ENCODE measurements at places on chromosomes 13 and 19.

- DNase-seq = no peak
Measured at GRCh38 chr19:48841571-48841970, 5.3 kb upstream of the HSD17B14 start.

DNA sequence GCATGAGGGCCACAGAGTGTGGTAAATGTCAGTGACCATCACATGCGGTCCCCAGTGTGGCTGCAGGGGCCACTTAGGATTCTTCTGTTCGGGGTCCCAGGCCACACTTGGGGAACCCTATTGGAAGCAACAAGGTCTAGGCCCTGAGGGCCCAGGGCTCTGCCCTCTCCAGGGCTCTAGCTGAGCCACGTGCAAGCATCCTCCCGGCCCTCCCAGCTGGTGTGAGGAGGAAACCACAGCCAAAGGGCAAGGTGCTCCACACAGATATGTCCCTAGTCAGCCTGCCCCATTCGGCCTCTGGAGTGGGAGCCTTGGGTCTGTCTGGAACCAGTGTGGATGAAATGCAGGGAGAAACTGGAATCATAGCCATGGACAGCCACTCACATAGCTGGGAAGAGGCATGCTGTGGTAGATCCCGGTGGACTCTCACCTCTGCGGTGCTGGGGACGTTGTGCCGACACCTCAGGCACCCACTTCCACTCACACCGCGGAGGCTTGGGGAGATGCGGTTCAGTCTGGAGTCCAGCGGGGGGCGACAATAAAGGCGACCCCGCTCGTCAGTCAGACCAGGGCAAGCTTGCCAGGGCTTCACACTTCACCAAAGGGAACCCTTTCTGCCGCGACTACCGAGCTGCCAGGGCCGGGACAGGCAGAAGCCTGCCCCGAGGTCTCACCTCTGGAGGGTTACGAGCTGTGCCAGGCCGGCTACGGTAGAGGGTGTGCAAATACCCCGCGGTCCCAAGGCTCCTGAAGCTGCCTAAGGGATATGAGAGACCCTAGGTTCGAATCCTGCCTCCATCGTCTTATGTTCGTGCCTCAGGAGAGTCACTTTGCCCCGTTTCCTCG, 4.3 kb upstream of the ZNF497 start:
- no peak for DNase-seq

DNA sequence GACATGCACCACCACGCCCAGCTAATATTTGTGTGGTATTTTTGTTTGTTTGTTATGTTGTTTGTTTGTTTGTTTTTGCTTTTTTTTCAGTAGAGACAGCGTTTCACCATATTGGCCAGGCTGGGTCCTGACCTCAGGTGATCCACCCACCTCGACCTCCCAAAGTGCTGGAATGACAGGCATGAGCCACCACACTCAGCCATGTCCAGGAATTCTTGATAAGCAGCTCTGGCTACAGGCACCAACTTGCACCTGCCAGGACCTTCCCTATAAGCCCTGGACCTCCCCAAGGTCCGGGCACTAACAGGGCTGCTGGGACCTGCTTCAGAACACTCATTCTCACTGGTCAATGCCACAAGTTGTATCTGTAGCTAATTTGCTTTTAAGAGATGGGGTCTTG, 48.7 kb downstream of the TINCR start:
- DNase-seq = no peak

DNA sequence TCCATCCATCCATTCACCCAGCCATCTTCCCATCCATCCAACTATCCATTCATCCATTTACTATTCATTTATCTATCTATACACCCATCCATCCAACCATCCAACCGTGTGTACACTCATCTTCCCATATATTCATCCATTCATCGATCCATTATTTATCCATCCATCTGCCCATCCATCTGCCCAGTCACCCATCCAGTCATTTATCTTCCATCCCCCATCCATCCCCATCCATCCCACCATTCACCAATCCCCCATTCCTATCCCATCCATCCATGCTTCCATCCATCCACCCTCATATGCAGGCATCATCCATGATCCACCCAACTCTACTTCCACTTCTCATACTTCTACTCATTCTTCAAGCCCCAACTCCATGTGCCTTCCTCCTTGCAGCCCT, 14.0 kb upstream of the HOMER3 start:
- no peak for DNase-seq

DNA sequence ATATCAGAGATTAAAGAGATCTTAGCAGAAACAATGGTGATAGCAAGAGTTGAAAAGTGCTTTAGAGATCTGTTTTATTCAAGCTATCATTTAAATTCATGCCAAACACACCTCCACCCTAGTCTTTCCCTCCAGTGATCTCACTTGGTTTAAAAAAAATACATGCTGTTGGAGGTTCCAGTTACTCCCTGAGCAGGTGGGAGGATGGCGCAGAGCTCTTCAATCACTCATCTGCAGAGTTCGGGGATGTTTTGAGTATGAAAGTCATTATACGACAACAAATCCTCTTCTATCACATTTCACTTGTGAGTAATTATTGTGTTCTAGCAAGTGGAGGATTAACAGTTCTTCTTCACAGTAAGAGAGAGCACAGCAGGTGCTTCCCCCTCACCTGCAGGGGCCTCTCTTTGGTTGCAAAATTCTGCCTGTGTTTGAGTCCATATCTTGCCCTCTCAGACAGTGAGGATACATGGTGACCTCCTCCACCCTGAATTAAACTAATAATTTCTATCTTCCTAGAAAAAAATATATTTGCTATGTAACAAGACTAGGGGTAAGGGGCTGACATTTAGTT, 376.7 kb downstream of the LIG4 start:
- peak; percentile 14 for DNase-seq
